Kidney capillary endothelial cell (primary cell): ENCODE measurements at places on chromosomes 2 and 18.

DNA sequence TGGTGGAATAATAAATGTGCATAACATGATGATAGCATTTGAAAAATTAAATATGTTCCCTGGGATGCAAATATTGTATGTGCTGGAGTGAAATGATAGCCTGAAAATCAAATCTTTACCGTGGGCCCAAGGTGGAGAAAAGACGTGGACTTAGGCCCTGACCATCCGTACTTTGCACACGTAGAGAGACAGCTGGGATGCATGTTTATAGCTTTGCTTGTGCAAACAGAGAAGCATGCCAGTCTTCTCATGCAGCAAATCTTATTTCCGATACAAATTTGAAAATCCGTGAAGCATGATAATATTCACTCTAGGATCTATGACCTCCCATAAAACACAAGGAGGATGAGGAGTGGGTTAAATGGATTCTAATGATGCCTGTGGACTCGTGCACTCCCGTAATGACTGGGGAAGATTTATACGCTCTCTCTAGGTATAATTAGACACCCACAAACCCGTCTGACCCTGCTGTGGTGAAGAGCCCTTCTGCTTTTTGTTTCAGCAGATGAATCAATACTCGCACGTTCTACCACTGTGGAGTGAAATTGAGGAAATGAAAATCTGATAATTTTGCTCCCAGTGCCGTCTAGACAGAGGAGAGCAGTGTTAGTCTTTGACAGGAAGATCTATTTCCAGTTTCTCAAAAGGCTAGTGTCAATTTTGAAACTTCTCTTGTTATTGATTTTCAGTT is 810.3 kb upstream of the SALL3 start:
- no peak for DNase-seq

DNA sequence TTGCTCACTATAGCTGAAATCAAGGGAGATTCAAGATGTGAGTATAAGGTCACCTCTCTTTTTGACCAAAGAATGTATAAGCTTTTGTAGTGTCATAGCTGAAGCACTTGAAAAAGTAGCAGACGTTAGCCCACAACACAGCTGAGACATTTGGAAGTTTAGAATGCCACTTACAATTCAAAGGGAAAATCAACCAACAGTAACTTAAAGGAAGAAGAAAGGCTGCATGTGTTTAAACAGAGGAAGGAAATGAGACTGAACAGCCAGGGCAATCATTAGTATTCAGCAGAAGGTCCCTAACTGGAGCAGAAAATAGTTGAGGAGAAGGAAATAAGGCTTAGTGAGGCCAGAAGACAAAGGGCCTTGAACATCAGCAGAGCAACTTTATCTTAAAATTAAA is 23.5 kb upstream of the SCG2 start:
- DNase-seq: no peak

- DNase-seq: no peak
These were observed 12.1 kb upstream of the GAL3ST2 start for GRCh38 chr2:241764275-241765241.

DNA sequence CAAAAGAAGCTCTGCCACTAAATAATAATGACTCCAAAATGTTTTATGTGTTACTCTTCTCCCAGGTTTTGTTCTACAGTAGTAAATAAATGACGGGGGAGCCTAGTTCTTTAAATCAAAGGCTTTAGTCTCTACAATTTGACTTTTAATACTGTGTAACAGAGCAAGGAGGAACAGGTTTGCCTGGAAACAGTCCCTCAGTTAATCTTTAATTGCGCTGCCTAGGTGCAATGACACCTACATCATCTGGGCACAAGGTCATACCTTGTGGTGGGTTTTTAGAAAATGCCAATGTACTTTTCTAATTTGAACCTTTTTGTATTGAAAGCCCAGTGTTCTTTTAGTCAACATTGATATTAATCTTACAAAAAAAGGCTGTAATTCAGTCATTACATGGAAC is 287.3 kb upstream of the SETBP1 start:
- DNase-seq: no peak

GRCh38 chr18:71250191-71250590 is 961.3 kb downstream of the SOCS6 start:
- peak; percentile 51 for DNase-seq

GRCh38 chr2:168758970-168759820 is 43.2 kb upstream of the NOSTRIN start:
- DNase-seq: peak; percentile 45

GRCh38 chr2:20241973-20242726 is 17.2 kb upstream of the SDC1 start:
- no peak for DNase-seq

GRCh38 chr2:111238296-111238695 is 117.6 kb downstream of the BCL2L11 start:
- DNase-seq: no peak
